ENCODE measurements at places on chromosomes 7 and 10. TPM values are rescaled to one million over a fixed set of nuclear protein-coding genes. Genes with fewer than 3 reads are reported as not detected.

DNA sequence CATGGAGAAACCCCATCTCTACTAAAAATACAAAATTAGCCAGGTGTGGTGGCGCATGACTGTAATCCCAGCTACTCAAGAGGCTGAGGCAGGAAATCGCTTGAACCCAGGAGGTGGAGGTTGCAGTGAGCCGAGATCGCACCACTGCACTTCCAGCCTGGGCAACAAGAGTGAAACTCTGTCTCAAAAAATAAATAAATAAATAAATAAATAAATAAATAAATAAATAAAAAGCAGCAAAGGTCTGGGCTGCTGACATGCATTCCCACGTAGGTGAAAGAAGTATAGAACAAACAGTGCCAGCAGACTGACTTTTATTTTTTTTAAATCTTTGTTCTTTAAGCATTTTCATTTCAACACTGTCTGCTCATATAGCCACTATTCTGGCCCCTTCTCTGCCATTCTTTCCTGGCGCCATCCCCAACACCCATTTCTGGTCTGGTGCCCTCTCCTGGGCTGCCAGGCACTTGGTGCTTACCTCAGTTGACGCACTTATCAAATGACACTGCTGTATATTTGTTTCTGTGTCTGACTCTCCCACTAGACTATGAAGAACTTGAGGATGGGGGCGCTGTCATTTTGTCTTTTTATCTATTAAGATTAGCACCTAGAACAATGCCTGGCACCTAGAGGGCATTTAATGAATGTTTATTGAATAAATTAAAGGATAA is 15.6 kb downstream of the FAM107B start:
- H3K4me1 ChIP-seq: no peaks in the 10 kb centered on the region
- H3K4me3 ChIP-seq: no peak overlapping the region

GRCh38 chr7:55571511-55572377 is 558 bp downstream of the VOPP1 start:
- peak overlapping the region; percentile 83 for H3K4me3 ChIP-seq
- H3K27ac ChIP-seq: peak overlapping the region; percentile 90
- H3K36me3 ChIP-seq: no peaks in the 10 kb centered on the region
- H3K27me3 ChIP-seq: no peaks in the 10 kb centered on the region

DNA sequence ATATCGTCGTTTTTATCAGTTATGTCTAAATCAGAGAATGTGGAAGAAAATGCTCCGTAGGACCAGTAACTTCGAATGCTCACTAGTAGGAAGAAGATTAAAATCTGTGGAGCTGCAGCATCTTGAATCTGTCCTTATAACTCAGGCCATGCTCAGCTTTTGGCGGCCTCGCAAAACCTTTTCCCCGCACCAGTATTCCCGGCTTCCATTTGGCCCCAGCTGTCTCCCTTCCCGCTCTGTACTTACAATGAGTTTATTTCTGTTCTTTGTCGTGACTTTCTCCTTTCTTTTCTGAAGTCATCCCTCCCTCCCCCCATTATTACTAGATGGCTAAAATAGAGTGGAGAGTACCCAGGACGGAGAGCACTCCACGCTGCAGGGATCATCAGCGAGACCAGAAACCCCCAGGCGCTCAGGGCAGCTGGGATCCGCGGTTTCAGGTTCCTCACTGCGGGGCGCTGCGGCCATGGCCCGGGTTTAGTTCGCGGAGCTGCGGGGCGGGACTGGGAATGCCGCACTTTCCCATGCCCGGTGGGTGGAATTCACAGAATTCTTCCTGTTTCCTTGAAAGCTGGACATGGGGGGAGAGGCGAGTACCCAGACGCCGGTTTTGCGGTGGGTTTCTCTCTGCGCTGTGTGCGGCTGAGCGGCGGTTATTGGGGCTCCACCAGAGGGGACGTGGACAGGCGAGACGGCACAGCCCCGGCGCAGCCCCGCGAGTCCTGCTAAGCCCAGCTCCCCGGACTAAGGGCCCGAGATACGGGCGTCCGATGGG is 183.5 kb downstream of the POM121L12 start:
- peak overlapping the region; percentile 7 for H3K4me3 ChIP-seq
- no peak overlapping the region for H3K27ac ChIP-seq
- H3K27me3 ChIP-seq: no peaks in the 10 kb centered on the region

- no peak overlapping the region for H3K4me3 ChIP-seq
- no peak for DNase-seq
- no peaks in the 10 kb centered on the region for H3K36me3 ChIP-seq
- H3K4me1 ChIP-seq: no peaks in the 10 kb centered on the region
- H3K27me3 ChIP-seq: no peaks in the 10 kb centered on the region
- no peak overlapping the region for H3K27ac ChIP-seq
Observed at GRCh38 chr7:114659409-114660125, 245.0 kb downstream of the FOXP2 start.

GRCh38 chr10:70925377-70926225 is 37.2 kb upstream of the PCBD1 start:
- no peaks in the 10 kb centered on the region for H3K4me1 ChIP-seq
- no peaks in the 10 kb centered on the region for H3K27me3 ChIP-seq
- H3K4me3 ChIP-seq: no peak overlapping the region
- DNase-seq: no peak

CCDC172 gene
- total RNA-seq: not detected

DNA sequence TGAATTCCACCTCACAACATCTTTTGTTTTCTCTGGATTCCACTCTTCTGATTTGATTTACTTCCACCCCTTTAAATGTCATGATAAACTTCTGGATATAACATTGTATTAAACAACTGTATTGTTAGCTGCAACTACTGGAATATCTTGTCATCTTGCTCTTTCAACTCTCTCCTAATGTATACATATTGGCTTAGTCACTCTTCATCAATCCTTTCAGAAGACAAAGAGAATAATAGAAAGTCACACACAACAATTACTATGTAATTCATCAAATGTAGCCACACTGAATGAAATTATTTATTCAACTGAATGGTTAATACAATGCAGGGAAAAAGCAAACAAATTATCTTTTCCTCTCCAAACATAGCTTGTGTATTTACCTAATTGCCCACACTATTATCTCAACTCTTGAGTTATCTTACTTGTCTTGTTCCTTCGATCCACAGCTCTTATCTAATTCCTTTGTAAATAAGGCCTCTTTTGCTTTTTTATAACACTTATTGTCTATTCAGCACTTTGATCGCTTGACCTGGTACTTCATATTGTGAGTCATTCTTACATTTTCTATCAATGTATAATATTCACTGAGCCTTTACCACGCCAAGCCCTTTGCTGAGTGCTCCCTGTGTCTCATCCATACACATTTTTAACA is 16.7 kb downstream of the SEMA3A start:
- no peak overlapping the region for H3K4me3 ChIP-seq
- no peak for DNase-seq
- H3K27ac ChIP-seq: no peak overlapping the region
- no peaks in the 10 kb centered on the region for H3K36me3 ChIP-seq
- H3K4me1 ChIP-seq: no peaks in the 10 kb centered on the region

DNA sequence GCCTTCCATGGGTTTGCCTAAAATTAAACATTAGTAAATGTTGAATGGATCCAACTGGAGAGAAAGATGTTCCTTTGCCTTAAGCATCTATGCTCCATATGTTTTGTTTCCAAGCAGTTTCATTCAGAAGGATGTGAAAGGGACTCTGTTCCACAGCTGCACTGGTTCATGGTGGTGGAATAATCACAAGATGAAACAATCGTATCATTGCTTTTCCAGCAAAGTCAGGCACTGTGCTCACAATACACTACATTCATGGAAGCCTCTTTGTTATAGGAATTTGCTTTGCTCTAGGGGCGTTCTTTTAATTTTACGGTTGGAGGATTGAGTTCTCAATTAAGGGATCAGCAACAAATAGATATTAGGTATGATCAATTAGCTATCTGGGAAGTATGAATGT is 33.8 kb downstream of the RAMP3 start:
- H3K27ac ChIP-seq: no peak overlapping the region
- DNase-seq: no peak

LRRC4 gene
- total RNA-seq: 2.3 TPM

GRCh38 chr10:120559800-120560199 is 102.8 kb downstream of the PLPP4 start:
- no peak for DNase-seq
- H3K27ac ChIP-seq: no peak overlapping the region
- H3K36me3 ChIP-seq: no peaks in the 10 kb centered on the region
- no peaks in the 10 kb centered on the region for H3K4me1 ChIP-seq
- no peaks in the 10 kb centered on the region for H3K27me3 ChIP-seq

DNA sequence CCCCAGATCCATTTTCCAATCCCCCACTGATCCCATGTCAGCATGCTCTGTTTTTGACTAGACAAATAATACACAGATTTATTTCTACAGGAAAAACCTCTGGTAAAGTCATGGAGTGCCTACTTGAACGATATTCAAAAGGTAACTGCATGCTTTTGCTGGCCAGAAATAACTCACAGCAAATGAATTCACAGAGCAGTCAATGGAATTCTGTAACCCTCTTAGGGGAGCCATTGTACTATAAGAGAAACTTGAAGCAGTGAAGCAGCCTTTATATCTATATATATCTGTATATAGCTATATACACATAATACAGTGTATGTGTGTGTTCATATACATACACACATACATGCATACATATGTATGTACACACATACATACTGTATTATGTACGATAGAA is 29.0 kb upstream of the MEOX2 start:
- no peak overlapping the region for H3K4me3 ChIP-seq
- no peak for DNase-seq
- H3K4me1 ChIP-seq: no peaks in the 10 kb centered on the region
- no peaks in the 10 kb centered on the region for H3K27me3 ChIP-seq
- H3K36me3 ChIP-seq: no peaks in the 10 kb centered on the region

- H3K4me1 ChIP-seq: no peaks in the 10 kb centered on the region
- H3K36me3 ChIP-seq: no peaks in the 10 kb centered on the region
- DNase-seq: no peak
- no peaks in the 10 kb centered on the region for H3K27me3 ChIP-seq
Observed at GRCh38 chr10:30744106-30744505, 114.6 kb upstream of the LYZL2 start.

GRCh38 chr7:118057404-118057803 is 126.6 kb upstream of the LSM8 start:
- H3K27me3 ChIP-seq: no peaks in the 10 kb centered on the region
- H3K4me3 ChIP-seq: no peak overlapping the region
- no peaks in the 10 kb centered on the region for H3K4me1 ChIP-seq
- H3K36me3 ChIP-seq: no peaks in the 10 kb centered on the region
- H3K27ac ChIP-seq: no peak overlapping the region

DNA sequence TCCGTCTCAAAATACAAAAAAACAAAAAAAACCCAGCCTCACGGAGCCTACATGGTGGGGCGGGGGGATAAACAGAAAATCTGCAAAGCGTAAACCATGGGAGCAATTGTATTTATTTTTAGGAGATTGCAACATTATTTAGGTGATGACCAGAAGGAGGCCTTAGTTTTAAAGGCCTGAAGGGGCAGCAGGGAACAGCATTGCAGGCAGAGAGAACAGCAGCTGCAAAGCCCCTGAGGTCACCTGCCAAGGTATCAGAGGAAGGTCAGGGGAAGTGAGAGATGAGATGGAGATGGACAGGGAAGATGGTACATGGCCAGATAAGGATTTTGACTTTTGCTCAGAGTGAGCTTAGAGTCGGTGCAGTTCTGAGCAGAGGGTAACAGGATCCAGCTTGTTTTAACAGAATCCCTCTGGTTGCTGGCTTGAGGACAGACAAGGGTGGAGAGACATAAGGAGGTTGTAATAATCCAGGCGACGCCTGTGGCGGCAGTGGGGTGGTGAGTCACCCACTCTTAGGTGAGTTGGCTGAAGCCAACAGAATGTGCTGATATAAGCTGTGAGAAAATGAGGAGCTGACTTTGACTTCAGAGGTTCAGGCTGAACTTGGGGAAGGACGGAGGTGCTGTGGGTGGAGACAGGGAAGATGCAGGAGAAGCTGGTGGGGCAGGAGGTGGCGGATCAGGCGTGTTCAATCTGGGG is 82.3 kb upstream of the GTF2I start:
- H3K4me3 ChIP-seq: no peak overlapping the region
- no peak for DNase-seq
- no peaks in the 10 kb centered on the region for H3K4me1 ChIP-seq
- H3K27me3 ChIP-seq: no peaks in the 10 kb centered on the region

MMD2 gene
- total RNA-seq: 0.63 TPM

HOXA5 gene
- 14.9 TPM for total RNA-seq

GRCh38 chr10:12780634-12781601 is 220.6 kb downstream of the CCDC3 start:
- H3K4me1 ChIP-seq: no peaks in the 10 kb centered on the region
- no peak for DNase-seq
- H3K36me3 ChIP-seq: no peaks in the 10 kb centered on the region
- H3K27me3 ChIP-seq: no peaks in the 10 kb centered on the region

DNA sequence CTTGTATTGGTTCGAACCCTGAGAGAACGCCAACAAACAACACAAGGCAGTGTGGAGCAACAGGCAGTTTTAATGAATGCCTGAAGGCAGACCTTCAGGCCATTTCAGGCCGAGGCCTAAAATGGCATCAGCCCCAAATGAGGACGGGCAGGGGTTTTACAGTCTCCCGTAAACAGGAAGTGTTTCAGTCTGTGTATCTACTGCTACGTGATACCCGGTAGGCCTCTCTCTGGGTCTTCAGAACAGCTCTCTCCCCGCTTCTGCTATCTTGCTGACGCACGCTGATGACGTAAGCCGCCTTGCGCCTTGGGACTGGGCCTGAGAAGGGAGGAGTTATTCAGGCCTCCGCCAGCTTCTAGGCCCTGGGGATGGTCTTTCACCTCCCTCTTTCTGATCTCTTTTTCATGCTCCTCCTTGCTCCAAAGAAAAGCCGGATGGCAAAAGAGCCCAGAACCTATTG is 67.7 kb downstream of the ST8SIA6 start:
- H3K4me3 ChIP-seq: peak overlapping the region; percentile 3
- DNase-seq: peak; percentile 91
- H3K36me3 ChIP-seq: no peaks in the 10 kb centered on the region
- H3K27me3 ChIP-seq: no peaks in the 10 kb centered on the region
- H3K4me1 ChIP-seq: no peaks in the 10 kb centered on the region

SCIN gene
- 2.7 TPM for total RNA-seq

DNA sequence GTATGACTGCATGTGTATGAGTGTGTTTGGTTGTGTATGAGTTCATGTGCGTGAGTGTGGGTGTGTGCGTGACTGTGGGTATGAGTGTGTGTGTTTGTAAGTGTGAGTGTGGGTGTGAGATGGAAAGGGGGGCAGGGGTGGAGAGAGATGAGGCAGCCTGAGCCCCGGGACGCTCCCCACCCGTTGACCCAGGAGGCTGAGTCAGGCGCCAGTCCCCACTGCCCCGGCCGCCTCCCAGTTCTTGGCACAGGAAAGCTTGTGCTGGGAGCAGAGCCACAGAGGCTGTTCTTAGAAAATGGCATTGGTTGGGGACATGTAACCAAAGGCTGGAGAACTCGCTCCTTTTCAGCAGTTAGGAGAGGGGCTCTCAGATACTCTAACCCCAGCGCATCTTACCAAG is 27.8 kb upstream of the NUB1 start:
- DNase-seq: peak; percentile 21
- H3K27ac ChIP-seq: no peak overlapping the region
- H3K27me3 ChIP-seq: no peaks in the 10 kb centered on the region
- no peak overlapping the region for H3K4me3 ChIP-seq

NEURL1 gene
- total RNA-seq: 0.39 TPM
